Hematopoietic multipotent progenitor cell (in vitro differentiated cells): ENCODE measurements at places on chromosomes 12 and 14.

DNA sequence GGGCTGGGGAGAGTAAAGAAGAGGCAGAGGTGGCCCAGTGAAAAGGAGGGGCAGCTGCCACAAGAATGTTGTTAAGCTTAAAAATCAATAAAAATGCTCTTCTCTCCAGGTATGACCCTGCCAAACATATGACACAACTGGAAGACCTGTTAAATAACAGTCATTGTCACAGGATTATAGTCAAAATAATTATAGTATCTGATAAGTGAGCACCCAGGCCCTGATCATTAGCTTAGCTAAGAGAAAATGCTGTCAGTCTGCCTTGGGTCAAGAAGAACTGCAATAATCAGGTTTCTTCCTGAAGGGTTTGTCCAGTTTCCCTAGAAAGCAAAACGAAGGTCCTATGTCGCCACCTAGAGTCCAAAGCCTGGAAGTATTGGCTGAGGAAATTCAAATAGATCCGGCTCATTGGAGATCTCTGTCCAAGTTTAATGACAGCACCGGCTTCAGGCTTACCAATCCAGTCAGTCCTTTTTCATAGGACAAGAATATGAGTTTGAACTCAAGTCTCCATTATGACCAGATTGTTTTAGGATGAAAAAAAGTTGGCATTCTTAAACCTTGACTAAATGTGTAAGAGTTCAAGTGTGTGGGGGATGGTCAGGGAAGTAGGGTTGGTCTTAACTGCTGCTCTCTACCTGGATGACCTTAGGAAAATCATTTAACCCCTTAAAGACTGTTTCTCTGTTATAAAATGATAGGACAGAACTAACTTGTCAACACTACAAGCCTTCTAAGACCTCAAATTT lies 22.5 kb upstream of the NKX2-8 start:
- DNase-seq: peak; percentile 80

DNA sequence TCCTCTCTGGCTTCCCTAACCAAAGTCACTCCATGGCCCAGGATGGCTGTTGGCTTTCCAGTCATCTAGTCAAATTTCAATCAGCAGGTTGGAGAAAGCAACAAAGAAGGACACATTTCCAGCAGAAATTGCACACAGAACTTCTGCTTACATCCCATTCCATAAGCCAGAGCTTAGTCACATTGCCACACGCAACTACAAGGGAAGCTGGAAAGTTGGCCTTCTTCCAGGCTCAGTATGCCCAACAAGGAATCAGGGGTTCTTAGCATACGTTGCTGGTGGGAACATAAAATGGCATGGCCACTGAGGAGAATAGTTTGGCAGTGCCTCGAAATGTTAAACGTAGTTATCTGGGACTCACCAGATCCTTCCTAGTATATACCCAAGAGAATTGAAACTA lies 9.3 kb upstream of the APPL2 start:
- no peak for DNase-seq

GRCh38 chr12:106115440-106115839 lies 23.3 kb downstream of the NUAK1 start:
- no peak for DNase-seq

DNA sequence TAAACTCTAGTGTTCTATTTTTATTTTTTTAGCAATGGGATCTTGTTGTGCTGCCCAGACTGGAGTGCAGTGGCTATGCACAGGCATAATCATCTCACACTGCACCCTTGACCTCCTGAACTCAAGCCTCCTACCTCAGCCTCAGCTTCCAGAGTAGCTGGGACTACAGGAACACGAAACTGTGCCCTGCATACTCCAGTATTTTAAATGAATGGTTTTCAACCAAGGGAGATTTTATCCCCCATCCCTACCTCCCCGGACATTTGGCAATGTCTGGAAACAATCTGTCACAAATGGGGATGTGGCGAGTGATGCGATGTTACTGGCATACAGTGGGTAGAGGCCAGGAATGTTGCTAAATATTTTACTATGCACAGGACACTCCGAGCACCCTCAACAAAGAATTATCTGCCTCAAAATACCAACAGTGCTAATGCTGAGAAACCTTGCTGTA lies 2.1 kb downstream of the CBX5 start:
- no peak for DNase-seq

DNA sequence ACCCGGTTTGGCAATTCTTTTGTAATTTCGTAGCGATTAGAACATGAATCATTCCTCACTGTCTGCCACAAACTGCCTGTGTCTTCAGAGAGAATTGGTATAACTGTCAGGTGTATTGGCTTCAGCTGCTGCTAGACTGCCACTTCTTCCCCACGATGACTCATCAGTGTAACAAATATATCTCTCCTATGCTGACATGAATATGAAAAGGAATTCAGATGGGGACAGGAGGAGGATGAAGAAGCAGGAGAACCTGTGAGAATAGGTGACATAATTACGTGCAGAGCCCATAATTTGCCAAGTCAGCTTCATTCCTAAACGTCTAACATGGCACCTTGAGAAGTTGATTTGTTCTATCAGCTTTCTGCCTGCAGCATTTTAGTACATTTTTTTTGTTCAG lies 64.9 kb downstream of the FRMD6 start:
- DNase-seq: peak; percentile 9
